ENCODE measurements at places on chromosomes 11 and 22.

GRCh38 chr11:115673720-115674119 lies 169.5 kb upstream of the CADM1 start:
- DNase-seq = no peak

- no peak for DNase-seq
Observed at GRCh38 chr11:78833237-78833636, 258.6 kb upstream of the NARS2 start.

DNA sequence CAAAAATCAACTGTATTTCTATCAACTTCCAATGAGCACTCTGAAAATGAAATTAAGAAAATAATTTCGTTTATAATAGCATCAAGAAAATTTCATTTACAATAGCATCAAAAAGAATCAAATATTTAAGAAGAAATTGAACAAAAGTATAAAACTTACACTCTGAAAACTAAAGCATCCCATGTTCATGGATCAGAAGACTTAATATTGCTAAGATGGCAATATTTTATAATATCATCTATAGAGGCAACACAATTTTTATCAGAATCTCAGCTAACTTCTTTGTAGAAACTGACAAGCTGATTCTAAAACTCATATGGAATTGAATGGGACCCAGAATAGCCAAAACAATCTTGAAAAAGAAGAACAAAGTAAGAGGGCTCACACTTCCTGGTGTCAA lies 19.9 kb downstream of the NUP160 start:
- DNase-seq = no peak

DNA sequence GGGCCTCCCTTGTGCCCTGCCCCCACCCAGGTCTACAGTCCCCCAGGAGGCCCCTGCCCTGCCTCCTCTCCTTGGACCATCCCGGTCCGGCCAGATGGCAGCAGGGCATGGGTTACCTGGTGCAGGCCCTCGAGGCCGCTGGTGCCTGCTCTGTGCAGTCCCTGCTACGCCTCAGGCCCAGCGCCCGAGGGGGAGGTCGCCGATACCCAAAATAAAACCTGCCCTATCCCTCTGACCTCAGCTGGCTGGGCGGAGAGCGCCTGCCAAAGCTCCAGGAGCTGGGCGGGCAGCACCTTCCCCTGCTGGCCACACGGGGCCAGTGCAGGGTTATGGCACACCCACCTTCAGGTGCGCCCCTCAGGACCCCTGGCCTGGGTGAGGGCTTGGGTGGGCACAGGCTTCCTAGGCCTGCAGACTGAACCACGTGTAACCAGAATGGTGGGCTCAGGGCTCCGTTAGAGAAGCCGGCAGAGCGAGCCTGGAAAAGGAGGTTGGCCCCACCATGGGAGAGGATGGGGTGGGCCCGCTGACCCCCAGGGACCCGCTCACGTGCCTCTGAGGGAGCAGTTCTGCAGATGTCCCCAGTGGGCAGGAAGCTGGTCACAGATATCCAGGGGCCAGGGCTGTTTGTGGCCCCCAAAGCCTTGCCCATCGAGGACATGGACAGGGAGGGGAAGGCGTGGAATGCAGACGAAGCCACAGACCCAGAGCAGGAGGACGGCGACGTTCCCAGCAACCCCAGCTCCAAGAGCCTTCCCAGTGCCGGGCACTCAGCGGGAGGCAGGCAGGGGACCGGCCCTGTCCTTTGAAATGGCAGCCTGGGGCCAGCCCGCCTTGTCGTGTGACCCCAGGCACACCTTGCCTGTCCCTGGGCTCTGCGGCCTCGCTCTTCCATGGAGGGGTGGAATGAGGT lies 1.7 kb upstream of the TNNT3 start:
- no peak for DNase-seq

DNA sequence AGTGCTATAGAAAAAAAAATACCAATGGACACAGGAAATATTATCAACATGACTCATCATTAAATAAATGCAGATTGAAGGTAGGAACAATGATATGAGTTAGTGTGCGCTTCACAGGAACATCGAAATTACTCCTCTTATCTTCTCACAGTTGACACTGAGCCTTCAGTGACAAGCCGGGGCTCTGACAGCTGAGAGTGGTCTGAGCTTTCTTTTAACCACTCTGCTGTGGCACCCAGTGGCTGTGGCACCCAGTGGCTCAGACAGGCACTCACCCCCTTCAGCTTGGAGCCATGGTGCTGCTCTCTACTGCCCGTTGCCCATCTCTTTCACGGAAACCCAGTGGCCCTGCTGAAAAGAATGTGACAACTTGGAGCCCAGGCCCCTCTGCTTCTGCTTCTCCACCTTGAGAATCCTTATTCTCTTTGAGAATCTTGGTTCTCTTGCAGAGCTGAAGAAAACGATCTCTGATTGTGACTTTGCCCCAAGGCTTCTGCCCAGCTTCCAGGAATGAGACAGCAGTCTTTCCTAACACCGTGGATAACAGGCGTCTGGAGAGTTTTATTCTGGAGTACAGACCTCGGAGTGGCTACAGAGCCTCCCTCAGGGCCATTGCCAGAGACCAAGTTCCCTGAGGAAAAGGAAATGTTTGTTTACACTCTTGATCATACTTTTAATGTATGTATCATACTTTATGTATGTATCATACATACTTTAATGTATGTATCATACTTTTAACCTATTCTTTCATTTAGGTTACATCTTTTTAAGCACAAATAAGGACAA lies 37.1 kb upstream of the OR8B8 start:
- no peak for DNase-seq

GRCh38 chr11:69310934-69311766 lies 17.2 kb downstream of the MYEOV start:
- no peak for DNase-seq

DNA sequence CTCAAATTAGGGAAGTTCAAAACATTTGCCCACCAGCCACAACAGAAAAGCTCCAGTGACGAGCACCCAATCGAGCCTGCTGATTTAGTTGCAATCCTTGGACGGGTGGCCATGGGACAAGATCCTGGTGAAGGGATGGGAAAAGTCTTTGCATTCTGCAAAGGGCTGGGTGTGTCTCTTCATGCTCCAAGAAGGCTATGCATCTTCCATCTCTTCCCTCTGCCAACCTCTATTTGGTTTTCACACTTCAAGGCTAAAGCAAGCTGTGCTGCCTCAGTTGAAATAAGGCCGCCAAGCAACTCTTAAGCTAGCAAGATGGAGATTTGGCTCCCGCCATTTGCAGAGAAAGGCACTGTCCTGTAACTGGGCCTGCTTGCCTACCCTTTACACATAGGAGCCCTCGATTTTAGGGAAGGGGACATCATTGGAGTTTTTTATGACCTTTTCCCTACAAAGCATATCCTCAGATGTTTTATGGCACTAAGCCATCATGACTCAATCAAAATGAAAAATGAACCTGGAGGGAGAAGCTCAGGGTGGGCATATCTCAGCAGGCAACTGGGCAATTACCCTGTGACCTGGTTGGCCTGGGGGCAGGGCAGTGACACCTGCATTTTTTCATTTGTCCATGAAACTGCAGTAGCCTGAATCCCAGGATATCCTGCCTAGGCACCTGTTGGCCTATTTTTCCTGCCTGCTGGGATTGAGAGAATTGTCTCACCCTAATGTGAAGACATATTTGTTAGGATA lies 45.0 kb upstream of the BLID start:
- DNase-seq = no peak

DNA sequence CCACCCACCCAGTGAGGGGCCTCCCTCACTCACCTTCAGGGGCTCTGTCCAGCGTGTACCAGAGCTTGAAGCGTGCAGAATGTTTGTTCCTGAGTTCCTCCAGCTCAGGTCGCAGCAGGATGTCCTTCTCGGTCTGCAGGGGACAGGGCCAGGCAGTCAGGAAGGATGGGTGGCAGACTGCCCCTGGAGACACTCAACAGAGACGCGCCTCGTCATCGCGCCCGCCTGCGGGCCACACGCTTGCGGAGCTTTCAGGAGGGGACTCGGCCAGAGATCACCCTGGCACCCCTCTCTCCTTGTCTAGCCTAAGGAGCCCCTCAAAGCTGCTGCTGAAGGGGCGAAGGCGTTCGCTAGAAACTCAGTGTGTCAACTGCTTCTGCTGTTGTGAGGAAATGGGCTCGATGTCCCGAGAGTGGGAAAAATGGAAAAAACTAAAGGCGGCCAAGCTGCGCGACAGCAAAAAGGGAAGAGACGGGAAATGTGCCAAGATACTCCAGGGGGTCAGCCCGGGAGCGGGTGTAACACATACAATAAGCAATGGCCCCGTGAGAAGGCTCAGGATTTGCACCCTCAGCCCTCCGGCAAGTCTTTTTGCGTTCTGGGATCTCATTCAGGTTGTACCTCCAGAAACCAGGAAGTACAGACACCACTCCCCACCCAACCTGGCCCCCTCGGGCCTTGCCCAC lies 9.2 kb upstream of the POLDIP3 start:
- no peak for DNase-seq

GRCh38 chr22:36901411-36902142 lies 11.9 kb upstream of the CSF2RB start:
- DNase-seq = no peak
